ENCODE measurements at places on chromosomes 11 and 22.

- DNase-seq = no peak
These were observed 275.2 kb upstream of the SORL1-AS1 start for GRCh38 chr11:121727942-121728341.

GRCh38 chr11:8684600-8685290 lies 2.2 kb downstream of the RPL27A start:
- no peak for DNase-seq

- no peak for DNase-seq
These were observed 129.6 kb upstream of the POU2AF2 start for GRCh38 chr11:111115890-111116289.

DNA sequence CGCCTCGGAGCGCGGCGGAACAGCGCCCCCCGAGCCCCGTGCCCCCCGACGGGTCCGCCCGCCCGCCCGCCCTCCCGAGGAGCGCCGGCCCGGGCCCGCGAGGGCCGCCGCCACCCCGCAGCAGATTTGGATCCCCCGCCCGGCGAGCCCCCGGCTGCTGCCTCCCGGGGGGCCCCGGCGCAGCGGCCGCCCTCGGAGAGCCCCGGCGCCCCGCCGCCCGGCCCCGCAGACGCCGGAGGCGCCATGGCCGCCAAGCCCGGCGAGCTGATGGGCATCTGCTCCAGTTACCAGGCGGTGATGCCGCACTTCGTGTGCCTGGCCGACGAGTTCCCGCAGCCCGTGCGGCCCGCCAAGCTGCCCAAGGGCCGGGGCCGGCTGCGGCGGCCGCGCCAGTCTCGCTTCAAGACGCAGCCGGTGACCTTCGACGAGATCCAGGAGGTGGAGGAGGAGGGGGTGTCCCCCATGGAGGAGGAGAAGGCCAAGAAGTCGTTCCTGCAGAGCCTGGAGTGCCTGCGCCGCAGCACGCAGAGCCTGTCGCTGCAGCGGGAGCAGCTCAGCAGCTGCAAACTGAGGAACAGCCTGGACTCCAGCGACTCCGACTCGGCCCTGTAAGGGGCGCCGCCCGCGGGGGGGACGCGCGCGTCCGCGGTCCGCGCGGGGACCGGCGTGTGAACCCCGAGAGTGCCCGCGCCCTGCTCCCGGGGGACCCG lies 380 bp downstream of the C11orf96 start:
- DNase-seq = no peak

- DNase-seq = no peak
These were observed 6.6 kb downstream of the OR51F1 start for GRCh38 chr11:4763096-4763495.

DNA sequence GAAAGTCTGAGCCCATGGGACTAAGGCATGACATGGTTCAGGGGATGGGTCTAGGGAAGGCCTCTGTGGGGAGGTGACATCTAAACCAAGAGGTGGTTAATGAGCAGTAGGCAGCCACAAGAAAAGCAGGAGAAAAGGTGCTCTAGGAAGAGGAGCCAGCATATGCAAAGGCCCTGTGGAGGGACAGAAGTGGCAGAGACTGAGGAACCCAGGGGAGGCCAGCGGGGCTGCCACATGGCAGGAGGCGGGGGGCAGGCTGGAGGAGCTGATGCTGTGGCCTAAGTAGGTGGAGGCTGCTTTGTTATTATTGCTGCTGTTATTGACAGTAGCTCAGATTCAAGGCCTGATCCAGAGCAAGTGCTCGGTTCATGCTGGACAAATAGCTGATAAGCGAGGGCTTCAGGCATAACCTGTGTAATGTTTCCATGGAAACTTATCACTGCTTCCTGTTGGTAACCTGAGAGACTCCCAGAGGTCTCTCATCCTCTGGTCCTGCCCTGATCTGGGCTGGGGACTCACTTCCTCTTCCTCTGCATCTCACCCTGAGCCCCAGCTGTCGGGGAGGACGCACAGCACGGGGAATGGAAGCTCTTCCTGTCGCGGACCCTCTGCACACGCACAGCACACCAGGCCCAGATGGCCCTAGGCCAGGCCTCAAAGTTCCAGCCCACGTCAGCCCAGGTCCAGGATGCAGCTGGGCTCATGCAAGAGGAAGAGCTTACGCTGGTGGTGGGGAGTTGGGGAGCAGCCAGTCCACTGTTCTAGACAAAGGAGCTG lies 75.2 kb upstream of the TP53I11 start:
- DNase-seq = no peak

- no peak for DNase-seq
These were observed 98.6 kb upstream of the SYT13 start for GRCh38 chr11:45384711-45385241.

DNA sequence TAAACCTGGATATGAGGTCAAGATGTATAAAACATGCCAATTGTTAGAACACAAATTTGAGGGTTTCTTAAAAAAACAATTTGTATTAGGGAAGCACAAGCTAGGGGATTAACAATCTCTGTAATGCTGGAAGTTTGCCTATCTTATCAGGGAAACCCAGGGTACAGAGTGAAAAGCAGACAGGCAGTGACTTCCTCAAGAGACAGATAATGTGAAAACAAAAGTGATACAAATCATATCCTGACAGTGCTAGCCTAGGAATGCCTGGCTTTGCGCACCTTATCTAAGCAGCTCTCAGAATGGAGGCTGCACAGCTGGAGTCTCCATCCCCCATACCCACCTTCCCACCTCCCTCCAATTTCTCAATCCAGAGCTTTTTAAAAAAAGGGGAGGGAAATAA lies 22.5 kb upstream of the RBX1 start:
- no peak for DNase-seq

DNA sequence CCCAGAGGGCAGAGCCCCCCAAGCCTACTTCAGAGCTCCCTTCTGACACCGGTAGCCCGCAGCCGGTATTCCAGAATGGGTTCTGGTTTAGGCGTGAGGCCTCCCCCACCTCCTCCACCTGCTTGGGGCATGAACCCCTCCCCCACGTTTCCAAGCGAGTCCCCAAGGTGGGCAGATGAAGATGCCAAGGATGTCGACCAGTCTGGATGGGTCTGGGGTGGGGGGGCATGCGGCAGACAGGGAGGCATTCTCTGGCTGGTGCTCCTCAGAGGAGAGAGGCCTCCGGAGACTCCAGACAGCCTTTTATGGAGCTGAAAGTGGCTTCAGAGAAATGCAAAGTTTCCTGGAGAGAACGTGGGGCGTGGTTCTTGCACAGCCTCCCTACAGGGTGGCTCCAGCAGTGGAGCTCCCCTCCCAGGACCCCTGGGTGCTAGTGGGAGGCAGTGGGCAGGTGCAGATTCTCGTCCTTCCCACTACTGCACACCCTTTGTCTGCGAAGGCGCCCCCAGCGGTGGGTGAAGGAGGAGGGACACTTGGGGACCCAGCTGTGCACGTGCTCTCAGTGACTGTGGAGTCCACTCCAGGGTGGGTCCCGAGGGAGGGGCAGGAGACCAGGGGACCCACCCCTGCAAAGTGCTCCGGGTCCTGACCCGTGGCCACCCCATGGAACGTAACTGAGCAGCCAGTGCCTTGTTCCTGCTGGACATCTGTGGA lies 4.2 kb downstream of the CCND1 start:
- no peak for DNase-seq

Measured in stimulated activated CD4-positive, alpha-beta T cell treated with anti-CD3 and anti-CD28 coated beads, Interleukin-12 subunit alpha, Interleukin-12 subunit beta, amount 100 ng/mL, for 24 hours (primary cell).